Stimulated activated CD4-positive, alpha-beta T cell treated with anti-CD3 and anti-CD28 coated beads, Interleukin-4, amount 100 ng/mL, for 1 hour (primary cell): ENCODE measurements at places on chromosomes 6 and 20.

GRCh38 chr6:15626878-15627674 is 35.8 kb downstream of the DTNBP1 start:
- DNase-seq, result no peak

GRCh38 chr6:38269461-38270172 is 370.1 kb downstream of the BTBD9 start:
- no peak for DNase-seq

DNA sequence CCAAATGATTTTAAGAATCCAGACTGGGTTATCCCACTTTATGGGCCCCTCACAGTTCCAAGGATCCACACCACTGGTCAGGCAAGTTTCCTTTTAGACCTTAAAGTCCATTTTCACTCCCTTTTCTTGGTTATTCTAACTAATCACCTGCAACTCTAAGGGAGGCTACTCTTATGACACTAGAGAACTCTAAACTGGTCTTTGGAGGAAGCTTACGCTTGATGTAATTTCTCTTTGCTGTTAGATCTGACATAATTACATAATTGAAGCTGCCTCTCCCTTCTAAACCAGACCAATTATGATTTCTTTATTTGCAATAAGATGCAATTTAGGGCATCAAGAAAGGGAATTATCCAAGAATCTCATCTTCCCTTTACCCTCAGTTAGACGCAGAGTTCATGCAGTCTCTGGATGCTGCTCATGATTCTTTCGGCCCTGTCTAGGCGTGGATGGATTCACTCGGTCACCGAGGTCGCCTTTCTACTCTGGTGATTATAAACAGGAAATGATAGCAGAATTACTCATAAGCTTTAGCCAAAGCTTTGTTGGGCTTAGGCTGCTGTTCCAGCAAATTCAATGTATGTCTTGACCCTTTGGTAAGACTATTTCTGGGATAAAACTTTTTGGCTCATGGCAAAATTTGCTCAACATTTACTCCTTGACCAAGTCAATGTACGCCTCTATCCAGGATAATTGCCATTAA is 166.4 kb upstream of the PRND start:
- no peak for DNase-seq

GRCh38 chr20:24095756-24096155 is 107.2 kb upstream of the GGTLC1 start:
- DNase-seq, result no peak

GRCh38 chr6:14074476-14075094 is 43.0 kb upstream of the CD83 start:
- DNase-seq, result no peak

GRCh38 chr20:15187612-15188011 is 850.2 kb upstream of the FLRT3 start:
- no peak for DNase-seq

DNA sequence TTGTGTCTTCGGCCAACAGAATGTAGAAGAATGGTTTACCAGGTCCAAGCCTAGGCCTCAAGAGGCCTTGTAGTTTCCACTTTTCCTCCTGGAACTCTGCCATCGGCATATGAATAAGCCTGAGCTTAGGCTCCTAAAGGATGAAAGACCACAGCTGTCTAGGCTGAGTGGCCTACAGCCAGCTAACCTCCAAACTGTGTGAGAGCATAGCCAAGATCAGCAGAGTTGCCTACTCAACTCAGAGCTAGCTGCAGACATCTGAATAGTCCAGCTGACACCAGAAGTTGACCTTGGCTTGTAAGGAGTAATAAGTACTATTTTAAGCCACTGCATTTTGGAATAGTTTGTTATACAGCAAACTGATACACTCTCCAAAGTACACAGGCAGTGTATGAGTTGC is 52.6 kb upstream of the SMIM29 start:
- DNase-seq, result no peak
